ENCODE measurements at places on chromosomes 3 and 15.

GRCh38 chr3:124033360-124034015 lies 41.6 kb upstream of the ROPN1 start:
- DNase-seq: peak; percentile 29

DNA sequence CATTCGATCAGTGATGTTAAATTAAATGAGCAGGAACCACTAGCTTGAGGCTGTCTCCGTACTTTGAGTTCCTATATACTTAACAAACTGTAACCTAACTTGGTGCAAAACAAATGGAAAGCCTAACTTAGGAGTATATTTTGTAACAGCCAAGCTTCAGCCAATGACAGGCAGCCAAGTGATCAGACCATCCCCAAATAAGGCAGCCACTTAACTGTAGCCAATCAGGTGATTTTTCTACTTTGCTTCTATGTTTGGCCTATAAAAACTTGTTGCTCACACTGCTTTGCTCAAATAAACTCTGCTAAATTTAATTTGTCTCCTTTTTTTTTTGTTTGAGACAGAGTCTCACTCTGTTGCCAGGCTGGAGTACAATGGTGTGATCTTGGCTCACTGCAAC lies 19.3 kb upstream of the ZNF770 start:
- DNase-seq: no peak

- DNase-seq: no peak
Observed at GRCh38 chr3:99503350-99503749, 135.0 kb upstream of the COL8A1 start.

DNA sequence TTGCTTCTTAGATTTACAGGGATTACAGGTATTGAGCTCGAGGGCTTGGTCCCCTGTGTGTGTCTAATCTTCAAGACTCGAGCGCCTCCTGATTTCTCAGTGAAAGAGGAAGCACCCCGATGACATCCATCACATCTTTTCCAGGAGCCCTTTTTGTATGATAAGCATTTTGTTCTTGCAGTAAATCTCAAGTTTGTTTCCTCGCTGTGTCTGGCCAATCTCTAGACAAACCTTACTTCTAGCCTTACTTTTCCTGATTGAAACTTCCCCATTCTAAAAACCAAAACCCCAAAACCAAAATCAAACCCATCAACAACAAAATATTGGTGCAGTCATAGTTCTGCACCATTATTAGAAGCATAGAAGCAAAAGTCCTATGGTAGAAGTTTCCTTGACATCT lies 286.0 kb downstream of the NFKBIZ start:
- no peak for DNase-seq

- DNase-seq: no peak
Observed at GRCh38 chr3:155704771-155705559, 39.9 kb downstream of the PLCH1 start.

DNA sequence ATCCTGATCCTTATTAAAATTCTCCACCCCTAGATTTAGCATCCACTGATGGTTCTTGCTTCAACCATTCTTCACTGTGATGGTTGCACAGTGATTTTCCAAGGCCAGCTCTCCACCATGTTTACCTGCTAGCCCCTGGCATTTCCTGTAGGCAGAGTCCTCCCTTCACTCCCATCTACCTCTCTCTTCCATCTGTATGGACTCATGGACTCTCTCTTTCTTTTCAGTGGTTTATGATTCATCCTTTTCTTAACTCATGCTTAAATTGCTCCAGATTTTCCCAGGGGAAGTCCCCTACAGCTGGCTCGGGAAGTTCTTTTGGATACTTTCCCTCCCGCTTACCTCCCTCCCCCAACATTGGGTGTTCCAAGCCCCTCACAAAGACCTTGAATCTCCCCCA lies 18.7 kb downstream of the TGM4 start:
- DNase-seq: no peak

DNA sequence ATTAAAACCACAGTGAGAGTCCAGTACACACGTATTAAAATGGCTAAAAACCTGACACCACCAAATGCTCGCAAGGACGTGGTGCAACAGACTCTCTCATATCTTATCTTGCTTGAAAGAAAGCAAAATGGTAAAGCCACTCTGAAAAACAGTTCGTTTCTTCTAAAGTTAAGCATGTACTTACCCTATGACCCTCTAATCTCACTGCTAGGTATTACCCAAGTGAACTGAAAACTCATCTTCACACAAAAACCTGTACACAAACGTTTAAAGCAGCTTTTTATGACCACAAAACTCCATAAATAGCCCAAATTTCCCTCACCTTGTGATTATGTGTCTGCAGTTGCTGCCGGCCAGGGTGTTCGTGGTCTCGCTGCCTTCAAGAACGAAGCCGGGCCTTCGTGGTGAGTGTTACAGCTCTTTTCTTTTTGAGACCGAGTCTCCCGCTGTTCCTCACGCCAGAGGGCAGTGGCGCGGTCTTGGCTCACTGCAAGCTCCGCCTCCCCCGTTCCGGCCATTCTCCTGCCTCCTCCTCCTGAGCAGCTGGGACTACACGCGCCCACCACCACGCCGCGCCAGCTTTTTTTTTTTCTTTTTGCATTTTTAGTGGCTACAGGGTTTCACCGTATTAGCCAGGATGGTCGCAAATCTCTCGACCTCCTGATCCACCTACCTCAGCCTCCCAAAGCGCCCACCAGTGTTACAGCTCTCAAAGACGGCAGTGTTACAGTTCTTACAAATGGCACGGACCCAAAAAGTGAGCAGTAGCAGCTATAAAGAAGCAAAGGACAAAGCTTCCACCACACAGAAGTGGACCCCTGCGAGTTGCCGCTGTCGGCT lies 165.4 kb downstream of the TJP1 start:
- DNase-seq: no peak
